Hematopoietic multipotent progenitor cell treated with erythropoietin and hydrocortisone succinate and interleukin-3 and kit ligand, for 4 days (in vitro differentiated cells): ENCODE measurements at places on chromosomes 4 and X.

GRCh38 chr4:112381996-112382692, 85.0 kb downstream of the ALPK1 start:
- no peak for DNase-seq

GRCh38 chr4:87006676-87007527, 72.1 kb downstream of the AFF1 start:
- peak; percentile 96 for DNase-seq

DNA sequence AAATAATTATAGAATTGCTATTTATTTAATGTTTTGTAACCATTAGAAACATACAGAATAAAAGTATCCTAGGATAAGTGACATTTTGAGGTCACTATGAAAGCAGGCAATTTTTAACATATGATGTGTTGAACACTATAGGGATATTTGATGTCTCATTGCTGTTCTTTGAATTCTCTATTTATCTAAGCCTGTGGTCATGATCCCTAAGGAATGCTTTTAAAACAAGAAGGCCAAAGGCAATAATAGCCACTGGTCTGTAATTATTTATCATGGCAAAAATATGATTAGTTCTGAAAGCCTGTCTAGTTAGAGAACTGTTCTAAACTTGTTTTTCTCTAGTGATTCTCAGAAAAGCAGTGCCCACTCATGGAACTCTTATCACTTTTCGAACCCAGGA, 186.6 kb downstream of the RPA4 start:
- no peak for DNase-seq

DNA sequence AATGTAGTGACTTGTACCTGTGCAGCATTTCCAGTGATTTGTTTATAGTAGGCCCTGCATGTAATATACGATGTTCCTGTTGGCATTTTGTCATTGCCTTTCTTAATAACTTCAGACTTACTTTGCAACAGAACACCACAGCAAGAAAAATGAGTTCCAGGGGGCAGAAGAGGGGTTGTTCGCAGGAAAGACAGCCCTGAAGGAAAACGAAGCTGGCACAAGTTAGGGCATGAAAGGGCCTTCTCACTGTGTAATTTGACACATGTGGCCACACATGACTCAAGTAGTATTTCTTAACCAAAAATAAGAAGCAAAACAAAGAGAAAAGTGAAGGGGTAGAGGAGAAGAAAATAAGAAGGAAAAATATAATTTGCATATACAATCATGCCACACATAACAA, 265.8 kb upstream of the SMIM31 start:
- DNase-seq, result no peak

DNA sequence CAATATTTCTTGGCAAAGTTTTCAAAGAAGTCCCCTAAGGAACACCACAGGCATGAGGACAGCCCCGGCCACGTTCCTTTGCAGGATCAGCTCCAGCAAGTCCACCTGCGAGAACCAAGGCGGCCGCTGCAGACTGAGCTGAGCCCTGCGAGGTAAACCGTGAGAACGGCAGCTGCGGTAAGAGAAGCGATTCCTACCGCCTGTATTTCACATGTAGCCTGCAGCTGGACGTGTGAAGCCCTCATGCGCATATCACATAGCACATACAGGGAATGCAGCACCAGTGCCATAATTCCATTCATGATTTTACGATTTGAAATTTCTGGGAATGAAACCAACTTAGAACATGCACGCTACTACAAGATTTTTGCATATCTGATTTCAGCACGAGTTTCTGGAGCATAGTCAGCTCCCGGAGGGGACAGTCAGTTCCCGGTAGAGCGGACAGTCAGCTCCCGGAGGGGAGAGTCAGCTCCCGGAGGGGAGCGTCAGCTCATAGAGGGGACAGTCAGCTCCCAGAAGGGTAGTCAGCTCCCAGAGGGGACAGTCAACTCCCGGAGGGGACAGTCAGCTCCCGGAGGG, 41.7 kb downstream of the FGFRL1 start:
- DNase-seq, result no peak

- DNase-seq, result no peak
These were observed 40.9 kb upstream of the MAP3K15 start for GRCh38 chrX:19556202-19556601.

DNA sequence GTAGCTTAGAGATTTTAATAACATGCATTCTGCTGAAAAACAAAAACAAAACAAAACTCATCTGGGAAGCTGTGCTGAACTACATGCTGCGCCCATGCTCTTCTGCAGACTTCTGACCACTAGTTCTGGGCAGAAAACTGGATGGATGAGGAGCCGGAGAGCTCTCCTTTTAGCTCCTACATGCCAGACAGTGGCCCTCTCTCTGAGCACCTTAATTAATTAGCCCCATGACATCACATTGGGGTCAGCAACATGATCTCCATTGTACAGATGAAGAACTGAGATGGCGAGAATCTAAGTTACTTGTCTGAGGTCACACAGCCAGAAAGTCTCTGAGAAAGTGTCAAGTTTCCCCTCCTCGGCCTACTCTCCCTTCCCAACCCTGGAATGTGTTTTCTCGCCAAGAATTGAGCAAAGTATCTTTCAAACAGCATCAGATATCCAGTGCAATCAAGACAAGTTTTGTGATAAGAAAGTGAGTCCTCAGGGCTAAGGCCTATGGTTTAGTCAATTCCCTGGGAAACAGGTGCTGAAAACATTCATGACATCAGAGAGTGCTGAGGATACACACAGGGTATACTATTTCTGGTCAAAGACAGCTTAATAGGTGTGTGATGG, 21.6 kb downstream of the SCD5 start:
- no peak for DNase-seq

DNA sequence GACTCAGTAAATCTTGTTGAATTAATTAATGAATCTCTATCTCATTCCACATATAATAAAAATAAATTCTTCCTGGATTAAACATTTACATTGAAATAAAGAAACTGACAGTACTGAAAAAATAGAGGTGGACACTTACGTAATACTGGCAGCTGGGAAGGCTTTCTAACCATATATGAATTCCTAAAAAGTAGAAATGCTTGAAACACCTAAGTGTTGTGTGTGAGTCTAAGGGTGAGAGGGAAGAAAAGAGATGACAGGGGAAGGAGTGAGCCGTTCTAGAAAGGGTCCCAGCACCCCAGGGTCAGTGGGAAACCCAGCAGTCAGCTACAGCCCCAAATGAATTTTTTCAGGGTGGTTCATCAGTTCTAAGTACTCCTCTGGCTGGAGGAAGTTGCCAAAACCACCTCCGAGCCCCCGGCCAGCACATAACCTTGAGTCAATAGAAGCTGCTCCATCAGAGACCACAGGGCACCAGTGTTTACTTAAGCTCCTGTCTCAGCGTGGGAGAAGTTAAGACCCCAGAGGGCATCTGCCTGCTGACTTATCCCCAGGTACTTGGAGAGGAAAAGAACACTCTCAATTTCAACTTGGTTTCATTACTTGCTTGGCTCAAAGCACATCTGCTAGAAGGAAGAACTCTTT, 18.3 kb downstream of the GAB3 start:
- DNase-seq, result peak; percentile 53

GRCh38 chrX:103151799-103152198, 58.9 kb upstream of the NXF3 start:
- DNase-seq, result no peak
